ENCODE measurements at places on chromosomes 1 and 21.

- H3K27ac ChIP-seq = no peak overlapping the region
- no peaks in the 10 kb centered on the region for H3K27me3 ChIP-seq
- H3K4me1 ChIP-seq = peaks cover 18% of the 10 kb centered on the region
- DNase-seq = no peak
These were observed 13.6 kb downstream of the LRRC42 start for GRCh38 chr1:53959664-53960250.

DNA sequence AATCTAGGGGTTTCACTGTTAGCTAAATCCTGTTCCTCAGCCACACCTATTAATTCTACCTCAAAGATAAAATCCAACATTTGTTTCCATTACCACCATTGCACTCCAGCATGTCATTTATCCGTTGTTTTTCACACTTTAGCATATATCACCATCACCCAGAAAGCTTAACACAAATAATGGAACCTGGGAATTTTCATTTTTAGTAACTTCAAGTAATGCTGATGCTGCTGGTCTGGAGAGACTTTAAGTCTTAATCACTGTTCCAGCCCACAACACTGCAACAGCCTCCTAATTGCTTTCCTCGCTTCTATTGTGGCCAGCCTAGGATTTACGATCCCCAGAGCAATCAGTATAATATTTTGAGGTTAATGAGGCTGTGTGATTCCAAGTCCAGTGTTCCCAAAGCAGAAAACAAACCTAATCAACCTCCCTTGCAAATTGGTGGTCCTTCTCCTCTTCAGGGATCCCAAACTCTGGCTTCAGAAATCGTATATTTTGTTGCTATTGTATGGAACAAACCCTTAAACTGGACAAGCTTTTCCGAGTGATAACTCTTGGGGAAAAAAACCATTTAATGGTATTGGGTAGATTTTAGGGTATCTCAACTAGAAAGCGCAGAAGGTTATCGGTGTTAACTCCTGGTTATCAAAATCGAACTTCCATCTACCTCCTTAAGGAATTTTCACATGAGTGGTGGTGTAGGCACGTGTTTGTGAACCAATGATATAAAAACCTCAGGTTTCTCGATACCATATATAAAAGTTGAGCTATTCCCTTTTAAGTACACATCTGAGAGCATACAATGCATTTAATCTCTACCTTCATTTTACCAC, 50.0 kb upstream of the BOLA1 start:
- H3K36me3 ChIP-seq = peaks cover 5% of the 10 kb centered on the region
- H3K4me1 ChIP-seq = peaks cover 33% of the 10 kb centered on the region
- H3K4me3 ChIP-seq = peak overlapping the region; percentile 57
- DNase-seq = no peak

DNA sequence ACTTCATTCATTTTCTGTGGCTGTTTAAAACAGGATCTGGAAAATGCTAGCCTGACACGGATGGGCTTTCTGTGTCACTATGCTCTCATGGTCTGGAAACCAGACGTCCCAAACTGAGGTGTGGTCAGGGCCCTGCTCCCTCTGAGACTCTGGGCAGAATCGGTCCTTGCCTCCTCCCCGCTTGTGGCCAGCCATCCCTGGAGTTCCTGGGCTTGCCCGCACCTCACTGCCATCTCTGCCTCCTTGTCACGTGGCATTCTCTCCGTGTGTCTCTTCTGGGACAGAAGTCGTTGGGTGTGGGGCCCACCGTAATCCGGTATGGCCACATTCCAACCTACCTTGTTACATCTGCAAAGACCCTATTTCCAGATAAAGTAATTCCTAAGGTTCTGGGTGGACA, 10.1 kb upstream of the ACTRT2 start:
- peak; percentile 33 for DNase-seq
- no peak overlapping the region for H3K27ac ChIP-seq
- peaks cover 50% of the 10 kb centered on the region for H3K27me3 ChIP-seq
- H3K4me1 ChIP-seq = no peaks in the 10 kb centered on the region
- H3K4me3 ChIP-seq = no peak overlapping the region

DNA sequence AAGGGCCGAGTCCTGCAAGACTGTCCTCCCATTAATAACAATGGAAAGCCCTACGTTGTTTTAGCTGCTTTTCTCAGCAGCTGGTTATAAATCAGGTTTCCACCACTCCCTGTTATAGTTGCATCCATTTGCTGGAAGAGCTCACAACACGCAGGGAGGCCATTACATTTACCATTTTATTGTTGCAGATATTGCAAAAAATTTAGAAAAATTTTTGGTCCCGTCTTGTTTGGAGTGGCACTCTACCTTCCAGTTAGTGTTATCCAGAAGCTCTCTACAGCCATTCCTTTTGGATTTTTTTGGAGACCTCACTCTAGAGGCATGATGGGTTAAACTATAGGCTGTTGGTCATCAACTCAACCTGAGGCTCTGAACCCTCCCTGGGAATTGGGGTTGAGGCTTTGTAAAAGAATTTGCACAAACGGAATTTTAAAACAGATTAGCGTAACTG, 1532.1 kb upstream of the TPTE start:
- peaks cover 39% of the 10 kb centered on the region for H3K27me3 ChIP-seq
- H3K4me1 ChIP-seq = no peaks in the 10 kb centered on the region
- no peak for DNase-seq
- no peak overlapping the region for H3K27ac ChIP-seq

Data from lower lobe of right lung (tissue), 2 donors.